ENCODE measurements at places on chromosomes 4 and X. TPM values are rescaled to one million over a fixed set of nuclear protein-coding genes. Genes with fewer than 3 reads are reported as not detected.

DNA sequence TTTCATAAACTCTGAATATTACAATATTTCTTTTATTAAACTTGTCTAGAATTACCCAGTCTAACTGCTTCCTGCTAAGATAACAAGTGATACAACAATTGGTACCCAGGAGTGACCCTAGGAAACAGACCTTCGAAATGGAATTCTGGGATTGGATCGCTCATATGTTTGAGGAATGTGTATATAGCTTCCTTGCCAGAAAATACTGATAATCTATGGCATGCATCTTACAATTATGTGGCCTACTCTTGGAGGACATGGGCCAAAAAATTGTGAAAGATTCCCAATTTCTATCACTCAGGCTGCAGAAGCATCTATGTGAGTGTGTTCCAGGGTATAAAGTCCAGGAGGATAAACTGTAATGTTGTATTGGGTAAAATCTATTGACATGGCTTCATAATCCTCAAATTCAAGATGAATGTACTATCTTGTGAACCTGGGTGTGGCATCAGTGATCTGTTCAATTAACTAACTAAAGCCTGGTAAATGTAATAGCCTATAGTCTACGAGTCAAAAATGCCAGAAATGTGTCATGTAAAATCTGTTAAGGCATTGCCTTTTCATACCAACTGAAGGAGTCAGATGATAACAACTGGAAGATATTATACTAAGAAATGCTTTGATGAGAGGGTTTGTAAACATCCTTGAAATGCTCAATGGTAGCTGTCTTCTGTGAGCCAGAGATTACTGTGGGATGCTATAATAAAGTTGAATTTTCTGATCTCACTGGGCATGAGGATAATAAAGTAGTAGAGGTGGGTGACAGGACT is 1499.3 kb downstream of the PCDH7 start:
- H3K27ac ChIP-seq = no peak overlapping the region
- no peaks in the 10 kb centered on the region for H3K27me3 ChIP-seq
- no peak overlapping the region for H3K4me3 ChIP-seq
- H3K4me1 ChIP-seq = no peaks in the 10 kb centered on the region
- no peak for DNase-seq
- H3K36me3 ChIP-seq = no peaks in the 10 kb centered on the region

DNA sequence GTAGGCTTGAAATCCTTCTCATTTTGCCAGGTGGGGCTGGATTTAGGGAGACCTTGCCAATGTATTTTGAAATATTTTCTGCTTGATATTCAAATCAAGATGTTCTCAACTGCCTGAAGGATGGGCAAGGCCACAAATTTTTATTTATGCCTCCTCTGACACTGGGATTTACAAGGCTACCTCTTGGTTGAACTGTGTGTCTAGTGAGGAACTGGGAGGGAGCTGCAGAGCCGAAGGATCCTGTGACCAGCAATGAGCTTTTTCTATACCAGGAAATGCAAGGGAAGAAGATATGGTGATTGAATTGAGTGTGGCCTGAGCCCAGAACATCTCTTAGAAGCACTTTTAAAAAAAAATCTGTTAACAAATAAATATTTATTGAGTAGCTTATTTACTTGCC is 14.9 kb downstream of the VSIG1 start:
- DNase-seq = no peak
- H3K4me3 ChIP-seq = no peak overlapping the region
- no peaks in the 10 kb centered on the region for H3K27me3 ChIP-seq

GRCh38 chrX:69543572-69543971 is 39.4 kb downstream of the NALF2 start:
- H3K27me3 ChIP-seq = no peaks in the 10 kb centered on the region
- DNase-seq = no peak
- no peak overlapping the region for H3K27ac ChIP-seq
- no peaks in the 10 kb centered on the region for H3K36me3 ChIP-seq

DNA sequence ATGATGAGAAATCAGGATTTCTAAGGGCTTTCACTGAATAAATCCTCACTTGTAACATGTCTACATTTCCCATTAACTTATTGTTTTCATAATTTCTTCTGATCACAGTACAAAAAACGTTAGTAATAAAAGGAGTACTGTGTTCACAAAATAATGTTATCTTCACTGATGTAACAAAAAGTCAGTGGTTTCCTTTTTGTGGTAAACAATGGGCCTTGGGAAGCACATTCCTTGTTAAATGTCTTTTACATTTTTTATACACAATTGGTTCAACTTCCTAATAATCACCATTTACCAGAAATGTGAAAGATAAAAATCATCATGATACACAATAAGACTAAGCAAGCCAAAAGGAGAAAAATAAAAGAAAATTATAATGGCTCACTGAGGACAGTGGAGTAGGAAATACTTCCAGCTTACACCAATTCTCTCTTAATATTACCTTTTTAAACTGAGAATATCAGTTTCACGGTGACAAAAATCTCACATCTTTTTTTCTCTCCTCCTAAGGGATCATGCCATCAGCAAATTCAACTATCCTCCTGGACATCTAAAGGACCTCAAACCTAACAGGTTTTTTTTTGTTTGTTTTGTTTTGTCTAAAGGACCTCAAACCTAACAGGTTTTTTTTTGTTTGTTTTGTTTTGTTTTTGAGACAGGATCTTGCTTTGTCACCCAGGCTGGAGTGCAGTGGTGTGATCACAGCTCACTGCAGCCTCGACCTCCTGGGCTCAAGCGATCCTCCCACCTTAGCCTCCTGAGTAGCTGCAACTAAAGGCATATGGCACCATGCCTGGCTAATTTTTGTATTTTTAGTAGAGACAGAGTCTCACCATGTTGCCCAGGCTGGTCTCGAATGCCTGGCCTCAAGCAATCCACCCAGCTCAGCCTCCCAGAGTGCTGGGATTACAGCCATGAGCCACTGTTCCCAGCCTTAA is 57.3 kb downstream of the FRYL start:
- peaks cover 15% of the 10 kb centered on the region for H3K4me1 ChIP-seq
- no peak overlapping the region for H3K4me3 ChIP-seq
- no peak for DNase-seq
- H3K27me3 ChIP-seq = no peaks in the 10 kb centered on the region
- H3K36me3 ChIP-seq = no peaks in the 10 kb centered on the region
- no peak overlapping the region for H3K27ac ChIP-seq

DNA sequence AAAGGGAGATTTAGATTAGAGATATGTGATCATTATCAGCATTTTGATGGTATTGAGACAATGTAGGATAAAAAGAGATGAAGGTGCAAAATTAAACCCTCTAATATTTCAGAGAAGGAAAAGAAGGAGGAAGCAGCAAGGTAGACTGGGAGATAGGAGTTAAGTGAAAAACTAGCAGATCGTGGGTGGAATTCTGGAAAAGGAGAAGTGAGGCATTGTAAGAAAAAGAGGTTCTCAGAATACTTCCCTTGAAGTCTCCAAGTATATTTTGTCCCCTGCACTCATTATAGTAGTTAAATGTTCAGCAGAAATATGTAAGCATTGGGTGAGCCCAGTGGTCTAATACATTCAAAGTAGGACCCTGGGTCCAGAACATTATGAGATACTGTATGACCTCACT is 30.3 kb downstream of the COPS4 start:
- no peaks in the 10 kb centered on the region for H3K27me3 ChIP-seq
- DNase-seq = no peak
- H3K36me3 ChIP-seq = peaks cover 11% of the 10 kb centered on the region
- no peaks in the 10 kb centered on the region for H3K4me1 ChIP-seq

DNA sequence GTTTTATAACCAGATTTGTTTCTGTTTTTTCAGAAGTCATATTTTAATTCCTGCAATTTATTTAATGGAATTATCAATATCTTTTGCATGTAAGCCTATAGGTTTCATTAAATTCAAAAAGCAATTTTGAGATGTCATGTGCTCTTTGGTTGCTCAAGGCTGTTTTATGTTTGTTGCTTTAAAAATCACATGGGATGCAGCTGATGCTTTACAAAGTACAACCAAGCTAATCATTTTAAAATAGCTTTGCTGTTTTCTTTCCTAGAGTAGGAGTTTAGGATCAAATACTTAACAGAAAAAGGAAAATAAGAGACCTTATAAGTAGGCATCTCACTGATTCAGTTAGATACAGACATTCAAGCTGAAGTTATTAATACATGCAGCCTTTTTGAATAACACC is 11.3 kb downstream of the CPEB2 start:
- H3K4me1 ChIP-seq = peaks cover 5% of the 10 kb centered on the region
- H3K36me3 ChIP-seq = peaks cover 10% of the 10 kb centered on the region
- no peak overlapping the region for H3K27ac ChIP-seq
- no peaks in the 10 kb centered on the region for H3K27me3 ChIP-seq
- no peak for DNase-seq

GRCh38 chr4:113358784-113359183 is 309.3 kb downstream of the ANK2 start:
- DNase-seq = no peak
- no peaks in the 10 kb centered on the region for H3K36me3 ChIP-seq
- H3K27me3 ChIP-seq = no peaks in the 10 kb centered on the region
- no peak overlapping the region for H3K4me3 ChIP-seq
- H3K4me1 ChIP-seq = peaks cover 13% of the 10 kb centered on the region

The SLIT2 gene
- not detected for total RNA-seq

DNA sequence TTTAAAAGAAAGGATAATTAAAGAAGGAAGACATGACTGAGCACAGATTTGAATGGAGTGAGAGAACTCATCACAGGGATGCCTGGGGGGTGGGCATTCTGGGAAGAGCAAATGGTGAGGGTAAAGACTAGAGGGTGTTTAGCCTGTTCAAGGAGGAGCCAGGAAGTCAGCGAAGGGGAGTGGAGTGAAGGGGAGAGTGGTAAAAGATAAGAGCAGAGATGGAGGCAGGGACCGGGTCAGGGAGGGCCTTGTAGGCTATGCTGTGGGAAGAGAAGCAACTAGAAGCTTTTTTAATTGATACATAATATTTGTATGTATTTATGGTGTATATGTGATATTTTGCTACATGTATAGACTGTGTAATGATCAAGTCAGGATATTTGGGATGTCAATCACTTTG is 2.2 kb upstream of the VGLL1 start:
- H3K36me3 ChIP-seq = no peaks in the 10 kb centered on the region
- H3K27me3 ChIP-seq = no peaks in the 10 kb centered on the region
- H3K27ac ChIP-seq = no peak overlapping the region

DNA sequence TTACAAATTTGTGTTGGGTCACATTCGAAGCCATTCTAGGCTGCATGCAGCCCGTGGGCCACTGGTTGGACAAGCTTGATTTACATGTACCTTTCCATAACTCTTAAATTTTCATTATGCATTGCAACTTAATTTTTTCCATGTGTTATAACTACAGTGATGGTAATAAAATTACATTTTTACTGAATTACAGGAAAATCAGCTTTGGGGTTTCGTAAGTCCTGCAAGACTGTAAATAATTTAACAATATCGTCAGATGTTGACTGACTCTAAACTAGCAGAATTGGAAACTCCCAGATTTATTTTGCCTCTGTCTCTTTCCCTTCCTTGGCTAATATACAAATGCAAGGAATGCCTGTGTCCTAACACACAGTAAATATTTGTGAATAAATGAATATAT is 88.0 kb upstream of the RAPGEF2 start:
- H3K4me1 ChIP-seq = no peaks in the 10 kb centered on the region
- H3K4me3 ChIP-seq = no peak overlapping the region
- H3K27ac ChIP-seq = no peak overlapping the region
- no peaks in the 10 kb centered on the region for H3K36me3 ChIP-seq
- no peak for DNase-seq

The PALLD gene
- total RNA-seq = 10.6 TPM

DNA sequence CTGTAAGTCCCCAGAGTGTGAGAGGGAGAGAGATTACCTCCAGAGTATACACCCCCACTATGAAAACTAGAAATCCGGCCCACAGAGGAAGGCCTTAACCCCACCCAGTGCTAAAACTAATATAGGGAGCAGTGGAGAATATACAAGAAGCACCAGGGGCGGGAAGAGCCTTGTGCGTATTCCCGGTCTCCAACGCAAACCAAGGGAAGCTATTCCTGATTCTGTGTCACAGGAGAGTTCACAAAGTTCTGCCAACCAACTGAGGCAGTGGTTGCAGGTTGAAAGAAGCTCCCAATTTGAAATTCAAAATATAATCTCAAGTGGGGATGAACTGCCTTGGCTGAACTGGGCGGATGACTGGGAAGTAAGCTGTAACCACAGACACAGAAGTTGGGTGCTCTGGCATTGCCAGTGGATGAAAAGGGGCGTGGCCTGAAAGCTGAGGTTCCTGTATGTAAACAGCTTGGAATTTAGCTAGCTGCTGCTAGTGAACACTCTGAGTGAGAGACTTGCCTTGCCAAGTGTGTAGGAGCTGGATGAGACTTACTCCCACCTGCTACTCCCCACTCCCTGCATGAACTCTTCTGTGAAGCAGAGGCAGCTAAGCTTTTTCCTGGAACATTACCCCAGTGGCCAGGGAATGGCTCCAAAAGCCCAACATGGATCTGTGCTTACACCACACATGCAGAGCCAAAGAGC is 32.7 kb downstream of the ELF2 start:
- no peaks in the 10 kb centered on the region for H3K4me1 ChIP-seq
- no peaks in the 10 kb centered on the region for H3K36me3 ChIP-seq
- no peaks in the 10 kb centered on the region for H3K27me3 ChIP-seq
- no peak overlapping the region for H3K27ac ChIP-seq
- H3K4me3 ChIP-seq = no peak overlapping the region

- H3K27ac ChIP-seq = peak overlapping the region; percentile 52
- DNase-seq = no peak
- H3K4me1 ChIP-seq = peaks cover 38% of the 10 kb centered on the region
- no peaks in the 10 kb centered on the region for H3K36me3 ChIP-seq
- no peak overlapping the region for H3K4me3 ChIP-seq
Measured at GRCh38 chrX:49256268-49256995, 8.1 kb downstream of the FOXP3 start.

GRCh38 chr4:20252656-20253282 is 1.1 kb downstream of the SLIT2 start:
- H3K27ac ChIP-seq = no peak overlapping the region
- H3K27me3 ChIP-seq = no peaks in the 10 kb centered on the region
- H3K36me3 ChIP-seq = no peaks in the 10 kb centered on the region
- no peak for DNase-seq
- no peak overlapping the region for H3K4me3 ChIP-seq

GRCh38 chrX:103776546-103776945 is at the start of gene PLP1:
PLP1 (plus strand) TSS chrX:103776840; CDS start chrX:103776996, 156 bp downstream.
- no peaks in the 10 kb centered on the region for H3K4me1 ChIP-seq
- no peak within 1 kb of the TSS for H3K27ac ChIP-seq
- no peaks in the 10 kb centered on the region for H3K27me3 ChIP-seq
- H3K4me3 ChIP-seq = no peak within 1 kb of the TSS
- no peak for DNase-seq

- H3K36me3 ChIP-seq = no peaks in the 10 kb centered on the region
- peak overlapping the region; percentile 82 for H3K4me3 ChIP-seq
- no peaks in the 10 kb centered on the region for H3K27me3 ChIP-seq
- no peaks in the 10 kb centered on the region for H3K4me1 ChIP-seq
Measured at GRCh38 chrX:55451626-55451989, 319 bp upstream of the MAGEH1 start.

DNA sequence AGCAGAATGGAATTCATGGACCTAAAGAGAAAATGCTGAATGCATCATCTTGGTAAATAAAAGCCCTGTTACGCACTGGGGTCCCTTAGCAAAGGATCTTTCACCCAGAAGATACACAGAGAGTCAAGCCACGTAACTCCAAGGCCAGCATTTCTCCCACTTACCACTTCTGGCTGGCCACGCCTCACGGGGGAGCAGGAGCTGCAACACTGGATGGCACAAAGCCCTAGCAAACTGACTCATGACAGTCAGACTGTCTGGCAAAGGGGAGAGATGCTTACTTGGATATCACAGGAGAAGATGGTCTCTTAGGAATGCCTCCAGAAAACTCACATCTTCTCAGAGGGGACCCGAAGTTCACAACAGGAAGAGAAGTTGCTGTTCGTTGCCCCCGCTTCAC is 51.4 kb upstream of the BCLAF3 start:
- no peak overlapping the region for H3K27ac ChIP-seq
- no peak for DNase-seq
- no peak overlapping the region for H3K4me3 ChIP-seq
- H3K36me3 ChIP-seq = no peaks in the 10 kb centered on the region

The TEC gene
- total RNA-seq = 4.8 TPM

The KIT gene
- total RNA-seq = 0.64 TPM

The DLG3 gene
- total RNA-seq = 9.6 TPM

The ELOVL6 gene
- total RNA-seq = 2.0 TPM
